ENCODE measurements at places on chromosomes 2 and 18. TPM values are rescaled to one million over a fixed set of nuclear protein-coding genes. Genes with fewer than 3 reads are reported as not detected.

Gene GAREM1
- 3.0 TPM for total RNA-seq

Gene CDH2
- total RNA-seq, result 0.52 TPM

Gene EVA1A
- 19.1 TPM for total RNA-seq

Gene FEV
- total RNA-seq, result not detected

Gene RRM2
- 20.0 TPM for total RNA-seq

Gene PCGF1
- 18.2 TPM for total RNA-seq

Gene UGT1A5
- total RNA-seq, result not detected

Gene UGT1A3
- total RNA-seq, result not detected

Gene SLC9A4
- not detected for total RNA-seq

Gene BIRC6
- total RNA-seq, result 171 TPM

Gene CRYBA2
- not detected for total RNA-seq

Gene SCLY
- 11.2 TPM for total RNA-seq

Gene IFT172
- 30.7 TPM for total RNA-seq

Gene GCKR
- 0.78 TPM for total RNA-seq

Gene MYOM1
- total RNA-seq, result 0.76 TPM

Gene POTEI
- total RNA-seq, result not detected

Gene ARHGEF4
- 12.9 TPM for total RNA-seq

Gene MTIF2
- 44.3 TPM for total RNA-seq

Gene FIGN
- 2.2 TPM for total RNA-seq

Gene METTL4
- 15.5 TPM for total RNA-seq

Data from articular chondrocyte of knee joint (primary cell).